ENCODE measurements at places on chromosomes 2 and 18. TPM values are rescaled to one million over a fixed set of nuclear protein-coding genes. Genes with fewer than 3 reads are reported as not detected.

DNA sequence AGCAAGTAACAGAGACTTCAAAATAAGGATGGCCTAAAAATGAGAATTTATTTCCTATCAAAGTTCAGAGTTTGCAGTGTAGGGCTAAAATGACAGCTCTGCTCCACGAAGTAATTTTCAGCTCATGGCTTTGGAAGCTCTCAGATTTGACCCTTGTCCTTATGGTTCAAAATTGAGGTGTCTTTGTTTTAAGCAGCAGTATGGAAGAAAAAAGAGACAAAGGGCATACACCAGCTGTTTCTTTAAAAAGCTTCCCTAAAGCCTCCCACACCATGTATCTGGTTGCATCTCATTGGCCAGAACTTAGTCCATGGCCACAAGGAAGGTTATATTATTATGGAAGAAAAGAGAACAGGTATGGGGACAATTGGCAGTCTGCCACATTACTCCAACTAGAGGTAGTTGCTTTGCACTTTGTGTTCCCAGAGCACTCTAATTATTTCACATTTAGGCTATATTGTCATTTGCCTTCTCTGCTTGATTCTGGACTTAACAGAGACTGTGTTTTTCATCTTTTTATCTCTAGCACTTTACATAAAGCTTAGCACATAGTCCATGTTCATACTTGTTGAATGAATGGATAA, 180.4 kb downstream of the MCFD2 start:
- no peak for DNase-seq
- H3K27me3 ChIP-seq: no peaks in the 10 kb centered on the region
- peaks cover 42% of the 10 kb centered on the region for H3K4me1 ChIP-seq
- H3K27ac ChIP-seq: no peak overlapping the region
- H3K36me3 ChIP-seq: no peaks in the 10 kb centered on the region

DNA sequence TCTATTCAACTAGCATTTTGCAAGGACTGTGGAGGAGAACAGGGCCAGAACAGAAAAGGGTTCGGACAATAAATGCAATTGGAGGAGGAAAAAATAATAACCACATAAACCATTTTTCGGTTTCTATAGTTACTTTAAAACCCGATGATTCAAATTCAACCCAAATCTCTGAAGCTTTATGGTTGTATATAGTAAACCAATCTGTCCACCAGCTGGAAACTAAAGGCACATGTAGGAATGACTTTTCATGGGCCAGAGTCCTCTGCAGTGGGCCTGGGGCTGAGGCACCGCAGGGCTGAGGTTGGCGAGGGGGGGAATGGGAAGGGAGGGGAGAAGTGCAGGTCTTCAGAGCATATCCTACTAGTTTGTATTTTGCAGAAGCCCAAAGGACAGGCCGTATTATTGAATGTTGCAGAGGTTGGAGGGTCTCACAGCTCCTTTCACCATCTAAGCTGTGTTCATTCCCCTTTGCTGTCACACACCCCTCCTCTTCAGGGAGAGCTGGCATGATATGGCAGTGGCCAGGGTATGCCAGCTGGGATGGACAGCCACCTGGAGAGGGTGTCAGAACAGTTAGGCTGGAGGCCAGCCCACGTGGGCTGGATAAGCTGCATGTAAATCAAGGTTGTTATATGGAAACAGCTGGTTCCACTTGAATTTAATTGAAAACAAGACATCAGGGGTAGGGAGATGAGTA, 267.1 kb downstream of the PRKCE start:
- no peaks in the 10 kb centered on the region for H3K27me3 ChIP-seq
- no peak for DNase-seq
- H3K4me1 ChIP-seq: peaks cover 17% of the 10 kb centered on the region
- H3K36me3 ChIP-seq: no peaks in the 10 kb centered on the region
- peak overlapping the region; percentile 9 for H3K27ac ChIP-seq

The ICOS gene
- total RNA-seq: not detected

GRCh38 chr18:22297008-22297407, 120.7 kb downstream of the CTAGE1 start:
- DNase-seq: no peak
- no peak overlapping the region for H3K4me3 ChIP-seq
- H3K4me1 ChIP-seq: peaks cover 10% of the 10 kb centered on the region
- H3K27me3 ChIP-seq: no peaks in the 10 kb centered on the region
- H3K27ac ChIP-seq: no peak overlapping the region

GRCh38 chr2:236665572-236666118, 96.0 kb downstream of the ACKR3 start:
- H3K27ac ChIP-seq: no peak overlapping the region
- no peak for DNase-seq
- no peaks in the 10 kb centered on the region for H3K27me3 ChIP-seq
- H3K4me3 ChIP-seq: no peak overlapping the region
- no peaks in the 10 kb centered on the region for H3K4me1 ChIP-seq
- no peaks in the 10 kb centered on the region for H3K36me3 ChIP-seq

GRCh38 chr2:168254158-168254935, 7.0 kb upstream of the STK39 start:
- no peak for DNase-seq
- no peaks in the 10 kb centered on the region for H3K36me3 ChIP-seq
- H3K27ac ChIP-seq: no peak overlapping the region
- H3K4me1 ChIP-seq: peaks cover 20% of the 10 kb centered on the region

DNA sequence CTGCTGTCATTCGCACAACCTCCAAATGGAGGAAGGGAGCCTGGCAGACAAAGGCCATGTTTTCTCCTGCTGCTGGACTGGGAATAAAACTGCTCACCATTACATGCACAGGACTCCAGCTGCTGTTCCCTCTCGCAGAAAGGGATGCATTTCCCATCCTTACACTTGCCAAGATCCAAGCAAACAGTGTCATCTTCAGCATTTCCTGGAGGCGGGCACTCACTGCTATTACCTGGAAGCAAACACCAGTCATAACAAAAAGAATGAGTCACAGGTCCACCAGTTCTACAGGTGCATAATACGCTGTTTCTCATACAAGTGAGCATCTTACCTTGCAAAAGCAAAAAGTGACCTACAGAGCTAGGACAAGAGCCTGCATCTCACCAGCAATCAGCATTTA, 22.7 kb downstream of the IAH1 start:
- DNase-seq: no peak
- no peak overlapping the region for H3K27ac ChIP-seq
- H3K27me3 ChIP-seq: no peaks in the 10 kb centered on the region
- peaks cover 90% of the 10 kb centered on the region for H3K36me3 ChIP-seq
- H3K4me1 ChIP-seq: no peaks in the 10 kb centered on the region
- no peak overlapping the region for H3K4me3 ChIP-seq

DNA sequence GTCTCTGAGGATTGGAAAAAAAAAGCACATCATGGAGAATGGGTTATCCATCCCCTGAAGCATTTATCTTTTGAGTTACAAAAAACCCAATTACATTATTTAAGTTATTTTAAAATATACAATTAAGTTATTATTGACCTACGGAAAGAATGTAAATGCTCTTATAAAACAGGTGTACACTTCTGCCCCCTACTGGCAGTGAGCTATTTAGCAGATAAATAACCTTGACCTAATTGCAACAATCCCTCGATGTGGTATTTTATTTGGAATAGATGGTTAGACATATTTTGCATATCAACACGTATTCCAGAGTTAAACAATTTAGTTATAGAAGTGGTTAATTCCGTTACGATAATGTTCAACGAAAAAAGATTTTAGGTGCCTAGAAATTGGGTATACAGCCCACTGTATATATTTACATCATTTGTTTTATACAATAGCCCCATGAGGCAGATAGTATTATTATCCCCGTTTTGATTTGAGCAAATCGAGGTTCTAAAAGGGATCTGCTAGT, 9.1 kb upstream of the DAW1 start:
- H3K36me3 ChIP-seq: no peaks in the 10 kb centered on the region
- no peaks in the 10 kb centered on the region for H3K27me3 ChIP-seq
- peak; percentile 36 for DNase-seq
- H3K27ac ChIP-seq: no peak overlapping the region

The LBX2 gene
- not detected for total RNA-seq

DNA sequence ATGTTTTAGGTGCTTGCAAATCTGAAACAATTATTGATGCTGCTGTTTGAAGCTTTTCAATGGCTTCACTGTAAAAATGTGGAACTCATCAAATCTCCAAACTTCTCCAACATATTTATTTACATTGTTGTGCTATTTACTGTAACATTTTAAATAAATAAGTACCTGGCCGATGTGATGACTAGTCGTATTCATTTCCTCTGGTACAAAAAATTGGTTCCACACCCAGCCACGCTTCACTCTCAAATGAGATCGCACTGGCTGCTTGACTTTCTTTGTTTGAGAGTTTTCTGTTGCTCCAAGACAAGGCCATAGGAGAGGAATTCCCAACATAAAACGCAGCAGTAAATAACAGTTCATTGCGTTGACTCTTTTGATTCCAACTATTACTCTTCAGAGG, 32.0 kb downstream of the CDH19 start:
- no peaks in the 10 kb centered on the region for H3K27me3 ChIP-seq
- no peaks in the 10 kb centered on the region for H3K36me3 ChIP-seq
- no peak overlapping the region for H3K27ac ChIP-seq
- no peaks in the 10 kb centered on the region for H3K4me1 ChIP-seq
- no peak for DNase-seq

DNA sequence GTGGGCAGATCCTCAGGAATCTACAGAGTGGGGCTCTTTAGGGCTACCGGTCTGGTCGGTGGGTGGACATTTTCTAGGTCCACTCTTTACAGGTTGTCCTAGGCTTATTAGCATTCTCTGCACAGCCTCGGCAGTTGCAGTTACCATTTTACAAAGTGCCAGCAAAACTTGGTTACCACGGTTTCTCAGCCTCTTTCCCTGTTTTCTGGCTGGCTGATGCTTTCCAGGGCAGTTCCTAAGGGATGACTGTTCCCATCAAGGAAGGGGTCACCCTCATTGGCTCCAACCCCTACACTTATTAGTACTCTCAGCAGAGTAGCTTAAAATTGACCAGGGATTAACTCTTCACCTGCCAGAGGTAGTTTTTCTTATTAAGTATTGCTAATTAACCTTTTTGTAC, 2.0 kb upstream of the AQP4 start:
- no peak overlapping the region for H3K4me3 ChIP-seq
- DNase-seq: no peak
- no peaks in the 10 kb centered on the region for H3K36me3 ChIP-seq
- peaks cover 10% of the 10 kb centered on the region for H3K4me1 ChIP-seq

DNA sequence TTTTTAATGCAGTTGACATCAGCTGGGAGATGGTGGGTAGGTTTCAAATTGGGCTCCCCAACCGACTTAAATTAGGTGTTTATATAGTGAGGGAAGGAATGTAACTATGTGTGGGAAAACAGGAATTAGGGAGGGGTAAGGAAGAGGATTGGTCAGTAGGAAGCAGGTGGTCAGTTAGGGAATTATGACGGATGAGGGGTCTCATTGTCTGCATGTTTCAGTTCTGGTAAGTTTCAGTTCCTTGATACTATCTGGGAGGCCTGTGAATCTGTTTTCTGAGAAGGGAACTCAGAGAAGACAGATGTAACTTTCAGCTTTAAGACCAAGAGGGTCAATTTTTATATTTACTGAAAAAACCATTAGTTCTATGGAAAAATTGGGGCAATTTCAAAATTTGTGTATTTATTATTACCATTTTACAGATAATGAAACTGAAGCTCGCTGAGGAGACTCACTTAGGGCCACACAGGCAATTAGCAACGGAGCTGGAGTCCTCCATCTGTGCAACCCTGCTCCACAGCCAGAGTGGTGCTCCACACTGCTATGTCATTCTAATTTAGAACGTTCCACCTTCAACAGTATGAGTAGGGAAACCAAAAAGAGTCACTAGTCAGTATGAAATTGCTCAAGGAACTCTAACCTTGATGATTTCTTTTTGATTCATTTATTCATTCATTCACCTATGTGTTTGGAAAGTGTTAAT, 36.0 kb upstream of the CCDC195 start:
- no peaks in the 10 kb centered on the region for H3K36me3 ChIP-seq
- no peak overlapping the region for H3K27ac ChIP-seq
- no peaks in the 10 kb centered on the region for H3K27me3 ChIP-seq
- DNase-seq: no peak

The DQX1 gene
- 42.6 TPM for total RNA-seq

The NT5C1B gene
- total RNA-seq: not detected

- no peaks in the 10 kb centered on the region for H3K36me3 ChIP-seq
- H3K27me3 ChIP-seq: no peaks in the 10 kb centered on the region
- no peak for DNase-seq
- H3K4me1 ChIP-seq: no peaks in the 10 kb centered on the region
These were observed 301.4 kb upstream of the CNTNAP5 start for GRCh38 chr2:123723706-123724105.

The ZC3H8 gene
- 8.5 TPM for total RNA-seq

DNA sequence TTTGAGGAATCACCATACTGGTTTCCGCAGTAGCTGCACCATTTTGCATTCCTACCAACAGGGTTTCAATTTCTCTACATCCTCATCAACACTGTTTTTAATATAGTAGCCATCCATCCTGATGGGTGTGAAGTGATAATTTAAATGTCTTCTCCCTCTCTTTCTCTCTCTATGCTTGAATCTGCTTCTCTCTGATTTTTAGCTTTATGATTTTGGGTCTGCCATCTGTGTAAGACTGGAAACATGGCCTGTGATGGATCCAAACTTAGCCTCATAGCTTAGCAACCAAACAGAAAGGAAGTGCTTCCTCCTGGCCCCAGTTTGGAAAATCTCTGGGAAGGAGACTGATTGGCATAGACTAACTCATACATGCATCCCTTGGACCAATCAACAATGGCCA, 33.7 kb upstream of the OSBPL6 start:
- H3K36me3 ChIP-seq: no peaks in the 10 kb centered on the region
- no peak overlapping the region for H3K27ac ChIP-seq
- no peak overlapping the region for H3K4me3 ChIP-seq

The SCN3A gene
- total RNA-seq: 0.87 TPM

DNA sequence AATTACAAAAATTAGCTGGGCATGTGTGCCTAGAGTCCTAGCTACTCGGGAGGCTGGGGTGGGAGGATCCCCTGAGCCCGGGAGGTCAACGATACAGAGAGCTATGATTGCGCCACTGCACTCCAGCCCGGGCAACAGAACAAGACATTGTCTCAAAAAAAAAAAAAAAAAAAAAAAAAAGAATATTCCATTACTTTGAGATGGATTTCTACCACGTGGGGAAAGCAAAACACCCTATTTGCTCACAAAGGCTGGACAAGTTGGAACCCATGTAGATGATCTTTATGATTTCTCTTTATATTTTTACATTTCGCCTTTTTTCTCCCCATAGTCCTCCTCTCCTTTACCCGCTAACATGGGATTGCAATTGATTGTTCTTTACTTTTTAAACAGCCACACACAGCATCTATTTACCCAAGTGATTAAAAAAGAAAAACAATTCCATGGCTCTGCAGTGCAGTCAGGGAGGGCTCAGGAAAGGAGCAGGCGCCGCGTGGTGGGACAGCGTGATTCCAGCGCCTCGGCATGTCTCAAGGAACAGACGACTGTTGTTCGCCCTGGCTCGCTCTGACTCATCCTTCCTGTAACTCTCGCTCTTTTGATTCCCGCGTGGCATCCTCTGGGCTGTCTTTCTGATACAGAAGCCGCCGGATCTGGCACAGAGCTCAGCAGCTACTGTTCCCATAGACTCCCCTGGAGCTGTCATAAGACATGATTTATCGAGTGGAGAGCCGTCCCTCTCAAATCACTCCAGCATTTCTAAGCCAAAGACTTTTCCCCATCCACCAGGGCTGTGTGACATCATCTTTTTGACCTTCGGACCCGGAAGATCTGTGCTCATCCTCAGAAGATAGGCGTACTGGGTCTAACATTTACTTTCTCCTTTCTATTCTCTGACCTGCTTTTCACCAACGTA, 230.4 kb upstream of the AGAP1 start:
- no peaks in the 10 kb centered on the region for H3K36me3 ChIP-seq
- DNase-seq: peak; percentile 83
- H3K4me3 ChIP-seq: no peak overlapping the region
- peak overlapping the region; percentile 29 for H3K27ac ChIP-seq
- H3K4me1 ChIP-seq: no peaks in the 10 kb centered on the region

Data from stomach (tissue), 19 donors.